Stimulated activated CD8-positive, alpha-beta memory T cell treated with anti-CD3 and anti-CD28 coated beads, Interleukin-12 subunit alpha, Interleukin-12 subunit beta, amount 100 ng/mL, for 1 hour (primary cell): ENCODE measurements at places on chromosomes 13 and 19.
A peak's percentile ranks its signal among the peaks of the same experiment; 100 is the strongest.

DNA sequence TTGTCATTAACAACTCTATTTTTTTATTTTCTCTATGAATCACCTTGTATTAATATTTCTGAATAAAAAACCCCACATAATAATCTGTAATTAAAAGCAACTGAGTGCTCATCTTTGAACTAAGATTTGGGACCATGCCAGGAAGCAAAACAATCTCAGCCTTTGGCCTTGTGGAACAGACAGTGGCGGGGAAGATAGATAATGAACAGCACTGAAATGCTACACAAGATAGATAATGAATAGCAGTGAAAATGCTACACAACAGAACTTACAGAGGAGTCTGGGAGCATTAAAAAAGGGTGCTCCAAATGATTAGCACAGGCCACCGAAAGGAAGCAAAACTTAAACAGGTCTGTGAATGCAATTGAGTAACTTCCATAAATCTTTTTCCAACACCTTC, 134.9 kb downstream of the GPC5 start:
- DNase-seq, result no peak

GRCh38 chr19:46958532-46958931, 61.1 kb upstream of the NPAS1 start:
- DNase-seq, result no peak

DNA sequence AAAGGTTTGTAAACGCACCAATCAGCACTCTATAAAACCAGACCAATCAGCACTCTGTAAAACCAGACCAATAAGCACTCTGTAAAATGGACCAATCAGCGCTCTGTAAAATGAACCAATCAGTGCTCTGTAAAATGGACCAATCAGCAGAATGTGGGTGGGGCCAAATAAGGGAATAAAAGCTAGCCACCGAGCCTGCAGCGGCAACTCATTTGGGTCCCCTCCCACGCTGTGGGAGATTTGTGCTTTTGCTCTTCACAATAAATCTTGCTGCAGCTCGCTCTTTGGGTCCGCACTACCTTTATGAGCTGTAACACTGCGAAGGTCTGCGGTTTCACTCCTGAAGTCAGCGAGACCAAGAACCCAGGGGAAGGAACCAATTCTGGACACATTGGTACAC, 28.0 kb downstream of the ZNF175 start:
- no peak for DNase-seq

GRCh38 chr19:41792513-41793413, 3.6 kb upstream of the CEACAM3 start:
- peak; percentile 16 for DNase-seq

DNA sequence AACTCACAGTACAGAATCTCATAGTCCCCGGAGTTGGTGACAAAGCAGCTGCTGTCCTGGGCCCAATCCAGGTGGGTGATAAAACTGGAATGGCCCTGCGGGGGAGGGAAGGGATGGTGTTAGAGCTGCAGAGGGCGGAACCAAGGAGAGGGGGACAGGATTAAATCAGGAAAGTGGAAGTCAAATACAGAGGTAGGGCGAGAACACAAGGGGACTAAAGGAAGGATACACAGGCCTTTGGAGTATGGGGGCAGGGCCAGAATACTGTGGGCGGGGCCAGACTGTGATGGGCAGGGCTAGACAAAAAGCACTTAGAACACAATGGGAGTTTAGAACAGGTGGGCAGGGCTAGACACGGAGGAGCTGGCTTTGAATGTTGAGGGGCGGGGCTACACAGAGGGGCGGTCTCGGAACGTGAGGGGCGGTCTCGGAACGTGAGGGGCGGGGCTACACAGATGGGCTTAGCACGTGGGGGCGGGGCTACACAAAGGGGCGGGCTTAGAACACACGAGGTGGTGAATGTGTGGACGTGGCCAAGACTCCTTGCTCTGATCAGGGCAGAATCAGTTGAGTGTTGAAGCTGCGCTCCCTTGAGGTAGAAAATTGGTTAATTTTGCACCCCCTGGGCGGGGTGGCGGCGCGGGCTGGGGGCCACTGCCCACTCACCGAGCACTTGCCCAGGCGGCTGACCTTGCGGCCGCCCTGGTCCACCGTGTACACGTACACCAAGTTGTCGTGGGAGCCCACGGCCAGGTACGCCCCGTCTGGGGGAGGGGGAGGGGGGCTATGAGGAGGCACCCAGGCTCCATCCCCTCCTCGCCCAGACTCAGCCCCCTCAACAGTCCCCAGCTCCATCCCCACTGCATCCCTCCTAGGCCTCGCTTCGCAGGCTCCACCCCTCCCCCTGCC, 14.0 kb upstream of the GPR4 start:
- peak; percentile 40 for DNase-seq

DNA sequence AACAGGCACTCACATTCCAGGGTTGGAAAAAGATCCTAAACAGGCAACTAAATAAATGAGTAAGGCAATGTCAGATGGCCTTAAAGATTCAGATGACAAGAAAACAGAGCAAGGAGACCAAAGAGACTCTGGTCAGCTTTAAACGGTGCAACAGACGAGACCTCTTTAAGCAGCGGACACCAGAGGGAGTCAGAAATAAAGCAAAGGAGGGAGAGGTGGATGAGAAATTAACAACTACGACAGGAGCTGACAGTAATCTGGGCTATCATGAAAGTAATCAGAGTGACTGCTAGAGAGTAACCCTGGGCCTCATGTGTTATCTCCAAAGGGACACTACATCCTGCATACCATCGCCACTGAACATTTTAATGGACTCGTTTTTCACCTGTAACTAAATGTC, 1.1 kb downstream of the ZNF550 start:
- DNase-seq, result no peak

DNA sequence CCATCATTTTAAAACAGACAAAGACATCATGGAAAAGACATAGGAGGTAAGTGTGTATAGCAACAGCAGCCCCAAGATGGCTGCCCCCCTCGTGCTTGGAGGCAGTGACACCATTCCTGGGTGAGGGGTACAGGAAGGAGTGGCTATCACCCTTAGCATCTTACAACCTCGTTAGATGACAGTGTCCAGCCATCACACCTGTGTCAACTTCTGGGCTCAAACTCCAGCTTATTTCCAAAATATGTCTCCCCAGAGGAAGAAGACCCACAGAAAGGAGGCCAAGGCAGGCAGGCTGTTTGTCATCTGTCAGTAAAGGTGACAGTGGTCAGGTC, 27.5 kb downstream of the EPS15L1 start:
- no peak for DNase-seq

- DNase-seq, result no peak
Measured at GRCh38 chr13:21671620-21672286, 880 bp downstream of the FGF9 start.

- peak; percentile 26 for DNase-seq
Measured at GRCh38 chr19:48608798-48609263, 2.3 kb downstream of the SPACA4 start.

DNA sequence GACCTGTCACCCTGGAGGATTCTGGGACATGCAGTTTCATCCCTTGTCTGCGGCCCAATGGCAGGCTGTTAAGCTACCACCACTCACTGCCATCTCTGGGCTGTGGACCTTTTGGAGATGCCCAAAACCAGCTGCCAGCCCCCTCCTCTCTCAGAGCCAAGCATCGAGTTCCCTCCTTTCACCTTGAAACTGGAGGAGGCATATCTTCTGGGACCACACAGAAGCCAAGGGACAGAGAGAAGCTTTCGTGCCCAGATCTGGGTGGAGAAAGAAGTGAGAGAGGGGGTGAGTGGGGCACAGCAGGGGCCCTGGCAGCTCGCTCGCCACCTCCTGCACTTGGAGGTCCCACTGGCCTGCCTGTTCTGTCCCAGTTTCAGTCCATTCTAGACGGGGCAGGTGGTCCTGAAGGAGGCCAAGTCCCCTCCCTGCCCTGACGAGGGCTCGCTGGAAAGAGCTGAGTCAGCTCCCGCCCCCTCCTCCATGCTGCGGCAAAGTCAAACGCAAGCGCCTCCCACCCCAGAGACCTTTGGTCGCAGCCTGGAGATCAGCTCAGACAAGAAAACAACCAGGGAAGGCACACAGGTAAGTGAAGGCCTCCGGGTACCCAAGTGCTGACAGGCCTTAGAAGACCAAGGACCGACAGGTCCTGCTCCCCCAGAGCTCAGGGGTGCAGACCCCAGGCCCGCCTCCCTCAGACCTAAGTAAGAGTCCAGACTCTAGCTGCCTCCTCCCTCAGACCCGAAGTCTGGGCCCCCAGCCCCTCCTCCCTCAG, 3.8 kb downstream of the BCAT2 start:
- DNase-seq, result no peak

GRCh38 chr19:38032951-38033350, 125.9 kb downstream of the SIPA1L3 start:
- DNase-seq, result no peak

- DNase-seq, result no peak
Measured at GRCh38 chr13:35219021-35219420, 257.5 kb downstream of the MAB21L1 start.

GRCh38 chr19:47035127-47036096, 13.0 kb downstream of the TMEM160 start:
- peak; percentile 89 for DNase-seq

GRCh38 chr19:16042533-16043085, 33.7 kb upstream of the TPM4 start:
- no peak for DNase-seq

DNA sequence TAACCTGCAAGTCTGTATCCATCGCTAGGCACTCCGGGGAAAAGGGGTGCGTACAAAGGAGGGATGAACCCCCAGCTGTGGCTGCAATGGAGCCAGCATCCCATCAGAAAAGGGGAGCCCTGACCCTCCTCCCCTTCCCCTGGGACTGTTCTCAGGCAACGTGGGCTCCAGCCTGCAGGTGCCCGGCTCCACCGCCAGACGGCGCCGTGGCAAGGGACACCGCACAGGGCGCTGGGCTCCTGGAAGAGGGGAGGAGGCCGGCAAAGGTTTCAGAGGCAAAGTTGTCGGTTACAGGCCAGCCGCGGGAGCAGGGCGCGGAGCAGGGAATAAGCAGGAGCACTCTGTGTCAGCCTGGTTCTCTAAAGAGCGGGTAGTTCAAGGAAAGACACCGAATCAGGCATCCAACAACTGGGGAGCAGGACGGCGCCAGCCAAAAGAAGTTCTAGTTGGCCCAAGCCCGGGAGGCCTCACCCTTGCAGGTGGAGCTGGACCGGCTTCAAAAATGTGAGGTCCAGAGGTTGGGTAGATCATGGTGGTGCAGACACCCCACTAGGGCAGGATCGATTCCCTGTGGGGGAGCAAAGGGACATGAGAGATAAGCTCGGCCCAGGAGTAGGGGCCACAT, 53.0 kb upstream of the ATP12A start:
- no peak for DNase-seq

DNA sequence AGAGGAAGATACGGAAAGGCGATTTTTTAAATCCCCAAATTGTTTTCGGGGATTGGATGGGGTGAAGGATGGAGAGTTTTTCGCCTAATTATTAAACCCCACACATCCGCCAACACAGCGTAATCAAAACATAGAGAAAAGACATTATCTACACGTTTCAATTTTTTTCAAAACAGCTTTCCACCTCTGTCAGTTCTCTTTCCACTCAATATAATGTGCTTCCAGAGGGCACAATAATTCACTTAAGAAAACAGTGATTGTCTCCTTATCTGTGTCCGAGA, 435 bp upstream of the OBI1 start:
- no peak for DNase-seq

- DNase-seq, result no peak
Measured at GRCh38 chr13:82116422-82116989, 1765.8 kb downstream of the SLITRK1 start.

- DNase-seq, result no peak
Measured at GRCh38 chr19:15923702-15924101, 10.6 kb downstream of the CYP4F11 start.

DNA sequence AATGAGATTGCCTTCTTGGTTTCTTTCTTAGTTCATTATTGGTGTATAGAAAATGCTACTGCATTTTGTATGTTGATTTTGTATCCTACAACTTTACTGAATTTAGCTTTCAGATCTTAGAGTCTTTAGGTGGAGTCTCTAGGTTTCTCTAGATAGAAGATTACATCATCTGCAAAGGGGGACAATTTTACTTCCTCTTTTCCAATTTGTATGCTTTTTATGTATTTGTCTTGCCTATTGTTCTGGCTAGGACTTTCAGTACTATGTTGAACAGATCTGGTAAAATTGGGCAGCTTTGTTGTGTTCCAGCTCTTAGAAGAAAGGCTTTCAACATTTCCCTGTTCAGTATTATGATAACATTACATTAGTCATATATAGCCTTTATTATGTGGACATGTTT, 101.0 kb upstream of the SPRY2 start:
- no peak for DNase-seq

DNA sequence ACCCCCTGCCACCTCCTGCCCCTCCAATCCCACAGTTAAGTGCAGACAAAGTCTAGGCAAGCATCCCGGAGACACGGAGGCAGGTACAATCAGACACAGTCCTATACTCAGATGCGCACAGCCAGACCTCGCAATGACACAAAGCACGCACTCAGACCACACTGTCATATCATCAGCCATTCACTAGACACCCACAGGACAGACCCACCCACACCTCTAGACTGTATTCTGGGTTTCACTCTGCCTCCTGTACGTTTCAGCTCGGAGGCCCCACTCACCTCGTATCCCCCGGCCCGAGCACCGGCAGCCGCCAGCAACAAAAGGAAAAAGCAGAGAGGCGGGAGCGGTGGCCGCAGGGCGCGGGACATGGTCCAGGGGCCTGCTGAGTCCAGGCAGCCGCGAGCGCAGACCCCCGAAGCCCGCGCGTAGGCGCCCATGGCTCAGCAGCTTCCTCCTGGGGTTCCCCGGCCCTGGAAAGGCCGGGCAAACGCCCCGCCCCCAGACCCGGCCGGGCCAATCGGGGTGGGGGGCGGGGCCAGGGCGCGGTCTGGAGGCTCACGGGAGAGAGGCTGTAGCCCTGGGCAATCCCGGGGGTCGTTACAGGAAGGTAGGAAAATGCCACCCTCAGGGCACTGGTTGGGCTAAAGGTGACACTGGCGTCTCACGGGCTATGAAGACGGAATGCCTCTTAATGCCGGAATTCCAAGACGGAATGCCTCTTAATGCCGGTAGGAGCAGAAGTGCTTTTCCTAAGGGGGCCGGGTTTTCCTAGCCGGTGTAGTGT, at the start of the genes MAN2B1 and WDR83:
TSS of gene MAN2B1 (minus strand) at position 478 of the 784 bp plus-strand sequence. CDS start at position 437, 41 bp downstream.
TSS of gene WDR83 (plus strand) at position 543 of the 784 bp plus-strand sequence. CDS start 2,984 bp downstream, outside the sequence.
- DNase-seq, result peak; percentile 66

GRCh38 chr19:34375598-34375997, 10.6 kb downstream of the GPI start:
- DNase-seq, result no peak

GRCh38 chr13:113216254-113217048, 7.0 kb downstream of the CUL4A start:
- no peak for DNase-seq

- no peak for DNase-seq
Measured at GRCh38 chr19:46736531-46737297, 9.1 kb upstream of the FKRP start.

DNA sequence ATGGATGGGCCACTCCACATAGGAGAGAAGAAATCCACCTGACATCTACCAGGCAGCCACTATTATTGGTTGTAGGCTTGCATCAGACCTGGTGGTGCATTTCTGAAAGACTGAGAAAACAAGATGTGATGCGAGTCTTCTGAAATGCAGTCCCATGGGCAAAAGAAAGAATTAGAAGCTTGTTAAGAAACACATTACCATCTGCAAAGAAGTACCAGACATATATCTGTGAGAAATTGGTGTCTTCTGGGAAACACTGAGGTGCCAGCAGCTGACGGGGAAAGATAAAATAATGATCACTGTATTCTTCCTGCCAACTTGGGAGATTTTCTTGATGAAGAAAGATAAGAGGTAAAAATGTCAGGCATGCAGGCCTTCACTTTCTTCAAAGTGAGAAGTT, 14.4 kb downstream of the AMER2 start:
- no peak for DNase-seq

- DNase-seq, result no peak
Measured at GRCh38 chr13:41361491-41361890, 50.4 kb downstream of the NAA16 start.
